ENCODE measurements at places on chromosomes 5 and 9.

GRCh38 chr9:86778761-86779160 lies 168.5 kb downstream of the GAS1 start:
- no peak for DNase-seq

GRCh38 chr5:109682383-109682782 lies 7.3 kb upstream of the MAN2A1 start:
- no peak for DNase-seq

DNA sequence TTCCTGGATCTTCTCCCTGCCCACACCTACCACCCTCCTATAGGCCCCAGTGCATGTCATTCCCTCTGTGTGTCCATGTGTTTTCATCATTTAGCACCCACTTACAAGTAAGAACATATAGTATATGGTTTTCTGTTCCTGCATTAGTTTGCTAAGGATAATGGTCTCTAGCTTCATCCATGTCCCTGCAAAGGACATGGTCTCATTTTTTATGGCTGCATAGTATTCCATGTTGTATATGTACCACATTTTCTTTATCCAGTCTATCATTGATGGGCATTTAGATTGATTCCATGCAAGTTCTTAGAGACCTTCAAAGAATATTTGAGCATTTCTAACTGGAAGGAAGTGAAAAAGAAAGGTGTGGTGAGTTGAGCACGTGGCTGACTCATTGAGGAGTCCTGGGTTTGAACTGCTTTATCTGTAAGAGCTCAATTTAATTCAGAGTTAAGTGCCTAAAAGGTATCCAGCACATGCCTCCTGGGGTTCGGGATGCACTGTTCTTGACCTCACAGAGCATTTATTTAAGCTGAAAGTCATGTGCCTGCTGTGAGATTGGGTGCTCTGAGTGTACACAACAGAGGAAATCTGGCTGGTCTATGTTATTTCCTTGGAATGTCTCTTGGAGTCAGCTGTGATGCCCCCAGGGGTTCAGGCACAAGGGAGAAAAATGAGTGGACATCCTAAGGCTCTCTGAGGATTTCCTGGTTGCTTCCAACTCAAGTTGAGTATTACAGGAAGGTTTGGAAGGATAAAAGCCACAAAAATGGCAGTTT lies 56.4 kb downstream of the SH3GL2 start:
- no peak for DNase-seq

DNA sequence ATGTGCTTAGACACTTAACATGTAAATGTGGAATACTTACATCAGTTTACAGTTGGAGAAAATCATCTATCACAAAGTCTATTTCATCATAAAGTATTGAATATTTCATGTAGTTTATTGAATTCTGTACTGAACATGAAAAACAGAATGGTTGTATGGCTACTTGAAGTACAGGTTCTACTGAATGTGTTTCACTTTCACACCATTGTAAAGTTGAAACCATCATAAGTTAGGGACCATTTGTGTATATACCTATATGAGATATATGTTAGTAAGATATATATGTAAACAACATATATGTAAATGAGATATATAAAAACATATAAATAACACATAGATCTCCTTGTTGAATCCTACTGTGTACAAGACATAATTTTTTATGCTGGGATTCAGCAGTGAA lies 63.0 kb upstream of the TAF11L2 start:
- DNase-seq, result no peak

- no peak for DNase-seq
Observed at GRCh38 chr9:6845880-6846279, 88.1 kb downstream of the KDM4C start.

DNA sequence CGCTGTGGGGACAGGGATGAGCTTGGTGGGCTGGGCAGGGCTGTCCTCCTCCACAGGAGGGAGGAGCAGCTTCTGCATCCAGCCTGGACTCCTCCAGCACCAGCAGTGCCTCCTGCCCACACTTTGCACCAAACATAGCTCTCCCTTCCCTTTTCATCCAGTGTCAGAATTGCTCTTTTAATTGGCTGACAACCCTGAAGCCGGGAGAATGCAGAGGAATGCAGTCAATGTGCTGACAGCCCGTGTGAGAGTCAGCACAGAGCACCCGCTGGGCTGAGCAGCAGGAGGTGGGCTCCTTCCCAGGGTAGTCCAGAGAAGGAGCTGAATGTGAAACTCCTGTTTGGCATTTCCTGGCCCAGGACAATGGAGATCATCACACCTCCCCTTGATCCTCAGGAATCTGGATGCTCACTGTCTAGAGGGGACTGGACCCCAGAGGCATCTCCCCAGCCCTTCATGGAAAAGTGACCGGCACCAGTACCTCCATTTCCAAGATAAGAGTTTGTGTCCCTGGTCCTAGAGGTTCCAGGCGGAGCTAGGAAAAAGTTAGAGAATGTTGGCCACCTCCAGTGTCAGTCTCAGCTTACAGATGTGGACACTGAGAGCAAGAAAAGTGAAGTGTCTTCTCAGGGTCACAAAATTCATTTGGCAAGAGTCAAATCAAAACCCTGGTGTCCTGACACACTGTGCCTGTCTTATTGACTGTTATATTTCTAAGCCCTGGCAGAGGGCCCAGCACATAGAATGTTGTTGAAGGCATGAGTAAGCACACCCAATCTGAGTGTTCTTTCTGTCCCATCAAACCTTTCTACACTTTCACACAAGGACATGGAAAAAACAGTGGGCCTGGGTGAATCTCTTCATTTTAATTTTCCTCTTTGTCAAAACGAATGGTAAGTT lies 202.1 kb downstream of the SNX18 start:
- DNase-seq, result no peak

DNA sequence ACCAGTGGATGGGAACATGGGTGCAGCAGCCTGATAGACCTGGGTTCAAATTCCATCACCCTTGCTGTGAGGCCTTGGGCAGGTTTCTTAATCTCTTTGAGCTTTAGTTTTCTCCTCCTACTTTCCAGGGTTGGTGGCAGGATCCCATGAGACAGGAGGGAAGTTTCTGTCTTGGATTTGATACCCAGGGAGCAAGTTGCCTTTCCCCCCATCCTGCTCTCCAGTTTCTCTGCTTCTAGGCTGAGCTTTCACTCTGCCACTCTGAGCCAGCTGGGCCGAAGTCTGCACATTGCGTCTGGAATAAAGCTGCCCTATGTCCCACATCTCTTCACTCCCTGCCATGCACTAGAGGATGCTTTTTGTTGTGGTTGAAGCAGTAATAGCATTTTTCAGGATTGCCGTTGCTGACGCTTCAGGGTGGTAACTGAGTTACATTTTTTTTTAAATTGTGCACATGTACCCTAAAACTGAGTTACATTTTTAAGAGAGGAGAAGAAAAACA lies 40.5 kb upstream of the ANGPTL2 start:
- no peak for DNase-seq

GRCh38 chr9:78249542-78249941 lies 13.7 kb downstream of the CEP78 start:
- DNase-seq, result no peak

- DNase-seq, result no peak
Observed at GRCh38 chr9:74117151-74117550, 380.0 kb upstream of the RORB start.

DNA sequence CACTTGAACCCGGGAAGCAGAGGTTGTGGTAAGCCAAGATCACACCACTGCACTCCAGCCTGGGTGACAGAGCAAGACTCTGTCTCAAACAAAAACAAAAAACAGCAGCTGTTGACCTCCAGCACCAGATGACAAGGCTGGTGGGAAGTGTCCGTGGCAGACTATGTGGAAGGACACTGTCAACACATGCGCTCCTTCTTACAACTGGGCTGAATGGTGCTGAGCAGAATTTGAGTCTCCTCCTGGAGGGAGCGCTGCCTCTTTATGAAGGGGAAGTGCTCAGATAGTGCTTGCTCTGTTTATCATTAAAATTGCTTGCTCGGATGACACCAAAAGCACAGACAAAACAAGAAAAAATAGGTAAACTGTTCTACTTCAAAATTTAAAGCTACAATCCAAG lies 9.2 kb upstream of the CFAP157 start:
- DNase-seq, result no peak

DNA sequence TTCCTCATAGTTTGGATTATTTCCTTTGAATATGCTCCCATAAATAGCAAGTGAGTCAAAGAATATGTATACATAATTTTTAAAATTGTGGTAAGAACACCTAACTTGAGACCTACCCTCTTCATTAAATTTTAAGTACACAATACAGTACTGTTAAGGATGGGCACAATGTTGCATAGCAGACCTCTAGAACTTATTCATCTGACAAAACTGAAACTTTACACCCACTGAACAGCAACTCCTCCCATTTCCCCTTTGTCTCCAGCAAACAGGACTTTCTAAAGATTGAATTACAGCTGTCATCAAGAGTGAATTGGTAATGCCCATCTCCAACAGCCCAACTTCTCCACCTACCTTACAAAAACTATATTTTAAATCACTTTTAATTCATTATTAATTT lies 388.9 kb downstream of the HTR1A start:
- no peak for DNase-seq

DNA sequence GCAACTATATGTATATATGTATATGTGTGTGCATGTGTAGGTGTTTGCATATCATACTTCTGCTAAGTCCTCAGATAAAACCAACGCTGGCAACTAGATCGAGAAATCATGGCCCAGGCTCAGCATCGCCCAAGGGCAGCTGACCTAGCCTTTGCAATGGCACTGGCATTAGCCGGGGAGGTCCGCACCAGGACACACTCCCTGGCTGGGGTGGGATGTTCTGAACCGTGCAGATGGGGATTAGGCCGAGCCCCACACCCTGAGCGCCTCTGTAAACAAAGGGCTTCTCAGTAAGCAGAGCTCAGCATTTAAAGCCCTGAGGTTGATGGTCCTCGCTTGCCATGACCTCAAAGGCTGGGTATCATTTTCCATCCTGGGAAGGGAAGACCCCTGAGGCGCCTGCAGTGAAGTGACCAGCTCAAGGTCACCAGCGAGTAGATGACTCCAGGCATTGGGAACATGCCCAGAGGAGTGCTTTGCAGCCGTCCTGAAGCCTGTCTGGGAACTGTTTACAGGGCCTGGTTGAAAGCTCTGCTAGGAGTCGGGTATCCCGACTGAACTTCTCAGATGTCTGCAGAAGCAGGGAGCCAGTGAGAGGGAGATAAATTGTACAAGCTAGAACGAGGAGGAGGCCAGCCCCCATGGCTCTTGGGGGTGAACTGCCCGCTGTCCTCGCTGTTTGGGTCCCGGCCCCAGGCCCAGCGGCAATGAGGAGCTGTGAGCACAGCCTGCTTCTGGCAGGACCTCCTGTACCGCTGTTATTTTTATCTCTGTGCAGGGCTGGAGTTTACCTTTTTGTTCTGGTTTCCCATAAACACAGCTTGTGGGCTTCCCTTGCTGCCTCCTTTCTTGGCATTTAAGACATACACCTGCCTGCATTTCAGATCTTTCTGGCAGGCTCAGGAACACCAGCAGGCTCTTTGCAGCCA lies 18.4 kb downstream of the GADD45G start:
- no peak for DNase-seq

DNA sequence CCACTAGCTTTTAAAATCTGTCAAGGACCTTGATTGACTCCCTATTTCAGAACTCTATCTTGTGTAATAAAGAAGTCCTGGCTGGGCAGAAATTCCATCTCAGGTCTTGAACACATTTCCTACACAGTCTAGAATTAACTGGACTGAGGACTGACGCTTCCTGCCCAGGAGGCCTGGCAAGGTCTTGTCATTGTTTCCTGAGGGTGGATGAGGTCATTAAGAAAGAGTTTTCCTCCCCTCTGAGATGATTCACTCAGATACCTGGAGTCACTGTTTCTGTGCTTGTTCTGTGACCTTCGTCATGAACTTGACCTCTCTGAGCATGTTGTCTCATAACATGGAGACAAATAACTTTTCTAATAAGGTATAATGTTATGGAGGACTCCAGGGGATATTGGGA lies 10.0 kb downstream of the MTAP start:
- no peak for DNase-seq

- no peak for DNase-seq
Observed at GRCh38 chr9:135919318-135919890, 12.1 kb upstream of the CAMSAP1 start.

- peak; percentile 24 for DNase-seq
Observed at GRCh38 chr5:154221371-154221896, 30.9 kb downstream of the GALNT10 start.

DNA sequence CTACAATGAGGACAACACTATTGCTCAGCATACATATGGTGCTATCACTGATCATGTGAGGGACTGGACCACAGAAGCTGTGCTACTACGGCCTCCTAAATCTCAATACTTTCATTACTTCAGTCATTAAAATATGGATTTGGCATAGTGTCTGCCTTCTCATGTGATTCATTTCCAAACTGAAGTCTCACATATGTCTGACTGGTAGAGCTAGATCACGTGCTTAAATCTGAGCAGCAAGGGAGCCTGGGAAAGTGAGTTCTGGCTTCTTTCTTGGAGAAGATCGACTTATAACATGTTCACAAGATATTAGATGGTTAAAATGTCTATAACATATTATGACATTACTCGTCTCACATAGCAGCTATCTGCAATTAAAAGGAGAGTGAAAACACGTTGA lies 8.3 kb downstream of the KIF4B start:
- DNase-seq, result no peak

GRCh38 chr5:1011226-1011631 lies 2.6 kb downstream of the NKD2 start:
- peak; percentile 21 for DNase-seq

DNA sequence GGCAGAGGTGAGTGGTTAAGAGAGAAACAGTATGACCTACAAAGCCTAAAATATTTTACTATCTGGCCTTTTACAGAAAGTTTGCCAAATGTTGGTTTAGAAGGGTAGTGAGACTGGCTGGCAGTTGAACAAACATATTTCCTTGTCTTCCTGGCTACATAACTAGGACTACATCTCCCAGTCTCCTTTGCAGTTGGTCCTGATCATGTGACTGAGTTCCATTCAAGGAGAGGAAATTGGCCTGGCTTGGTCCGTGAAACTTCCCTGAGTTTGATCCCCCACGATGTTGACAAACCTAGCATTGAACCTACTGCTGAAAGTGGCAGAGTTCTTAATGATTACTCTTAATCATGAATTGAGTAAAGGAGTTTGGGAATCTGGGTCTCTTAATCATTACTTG lies 280.8 kb downstream of the SLIT3 start:
- no peak for DNase-seq

DNA sequence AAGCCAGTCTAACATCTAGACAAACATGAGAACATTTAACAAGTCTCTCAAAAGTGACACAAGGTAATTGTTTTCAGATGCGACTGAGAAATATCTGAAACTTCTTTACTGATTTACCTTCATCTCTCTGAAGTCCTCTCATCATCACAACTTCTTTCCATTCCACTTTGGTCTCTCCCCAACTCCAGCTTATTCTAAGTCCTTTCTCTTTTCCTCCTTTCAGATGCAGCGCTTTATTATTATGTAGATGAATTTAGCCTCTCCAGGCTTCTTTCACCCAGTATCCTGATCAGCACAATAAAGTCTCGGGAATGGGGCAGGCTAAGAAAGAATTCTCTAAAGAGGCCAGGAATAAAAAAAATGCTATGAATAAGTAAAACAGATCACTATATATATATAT lies 128.0 kb downstream of the KCTD16 start:
- DNase-seq, result no peak

GRCh38 chr5:80656425-80656824 lies 1.6 kb upstream of the DHFR start:
- no peak for DNase-seq

GRCh38 chr5:160641405-160641804 lies 210.6 kb downstream of the ATP10B start:
- no peak for DNase-seq

All from T follicular helper cell (primary cell).